ENCODE measurements at places on chromosomes 1 and 21.

GRCh38 chr21:26982767-26983166 lies 15.9 kb upstream of the ADAMTS5 start:
- DNase-seq: no peak

DNA sequence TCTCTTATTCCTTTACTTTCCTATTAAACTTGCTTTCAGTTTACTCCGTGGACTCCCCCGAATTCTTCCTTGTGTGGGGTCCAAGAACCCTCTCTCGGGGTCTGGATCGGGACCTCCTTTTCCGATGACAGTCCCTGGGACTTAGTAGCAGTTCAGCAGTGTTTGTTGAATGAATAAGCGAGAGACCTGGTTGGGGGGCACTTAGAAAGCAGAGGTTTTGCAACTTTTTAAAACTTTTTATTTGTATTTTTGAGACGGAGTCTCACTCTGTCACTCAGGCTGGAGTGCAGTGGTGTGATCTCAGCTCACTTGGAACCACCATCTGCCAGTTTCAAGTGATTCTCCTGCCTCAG lies 2.1 kb upstream of the ANKRD65 start:
- DNase-seq: no peak

DNA sequence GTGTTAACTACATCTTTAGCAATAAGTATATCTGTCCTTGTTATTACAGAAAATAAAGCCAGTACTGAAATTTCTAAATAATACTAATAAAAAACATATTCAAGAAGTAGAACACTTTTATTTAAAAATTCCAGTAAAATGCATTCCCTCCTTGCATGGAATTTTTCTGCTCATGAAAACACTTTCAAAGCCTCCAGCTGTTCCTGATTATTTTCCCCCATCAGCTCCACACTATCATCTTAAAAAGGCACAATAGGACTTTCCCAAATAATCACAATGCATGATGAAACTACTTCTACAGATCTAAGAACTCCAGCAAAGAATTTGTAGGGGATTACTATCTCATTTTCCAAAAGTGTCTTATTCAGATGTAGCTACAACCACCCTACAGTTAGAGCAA lies 162.6 kb upstream of the USP25 start:
- no peak for DNase-seq

DNA sequence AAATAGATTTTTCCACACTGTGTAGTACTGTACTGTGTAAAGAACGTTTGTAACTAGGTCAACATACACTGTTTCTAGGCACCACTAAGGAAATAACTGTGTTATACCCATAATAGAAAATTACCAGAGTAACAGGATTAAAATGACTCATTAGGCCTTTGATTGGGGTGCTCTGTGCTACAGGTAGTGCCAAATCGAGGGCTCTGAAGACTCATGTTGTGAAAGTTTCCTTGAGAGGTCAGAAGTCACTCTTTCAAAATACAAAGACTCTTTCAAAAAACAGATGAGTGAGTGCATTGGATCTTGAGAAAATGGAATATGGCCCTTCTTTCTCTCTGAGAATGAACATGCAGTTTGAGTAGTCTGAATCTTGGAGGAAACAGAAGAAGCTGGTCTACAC lies 143.0 kb downstream of the MRPL39 start:
- DNase-seq: no peak

DNA sequence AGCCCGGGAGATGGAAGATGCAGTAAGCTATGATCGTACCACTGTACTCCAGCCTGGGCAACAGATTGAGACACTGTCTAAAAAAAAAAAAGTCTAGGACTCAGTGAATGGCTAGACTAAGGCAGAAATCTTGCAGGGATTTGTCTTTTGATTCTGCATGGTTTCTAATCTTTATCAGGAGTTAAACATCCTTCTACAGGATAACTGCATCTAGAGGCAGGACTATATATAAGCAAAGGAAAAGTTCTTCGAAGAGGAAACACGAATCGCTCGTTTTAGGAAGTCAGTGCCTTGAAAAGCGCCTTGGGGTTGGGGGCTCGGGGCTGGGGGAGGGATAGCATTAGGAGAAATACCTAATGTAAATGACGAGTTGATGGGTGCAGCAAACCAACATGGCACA lies 602 bp upstream of the UFC1 start:
- DNase-seq: no peak

- no peak for DNase-seq
These were observed 4.7 kb downstream of the CFAP410 start for GRCh38 chr21:44334329-44335030.

- DNase-seq: no peak
These were observed 66.5 kb downstream of the PLXNA2 start for GRCh38 chr1:208177656-208178055.

GRCh38 chr1:89037186-89037585 lies 14.5 kb upstream of the GBP3 start:
- DNase-seq: no peak

- no peak for DNase-seq
These were observed 18.9 kb upstream of the BATF3 start for GRCh38 chr1:212718499-212718898.

- DNase-seq: no peak
These were observed 7.0 kb upstream of the CDK11B start for GRCh38 chr1:1665815-1666251.

GRCh38 chr1:63789856-63790605 lies 16.2 kb downstream of the ROR1 start:
- no peak for DNase-seq

GRCh38 chr1:114323959-114324661 lies 170.4 kb upstream of the SYT6 start:
- no peak for DNase-seq

GRCh38 chr1:148328884-148329283 lies 154.2 kb downstream of the PPIAL4G start:
- DNase-seq: no peak

- DNase-seq: no peak
These were observed 11.1 kb upstream of the DDOST start for GRCh38 chr1:20672265-20672632.

DNA sequence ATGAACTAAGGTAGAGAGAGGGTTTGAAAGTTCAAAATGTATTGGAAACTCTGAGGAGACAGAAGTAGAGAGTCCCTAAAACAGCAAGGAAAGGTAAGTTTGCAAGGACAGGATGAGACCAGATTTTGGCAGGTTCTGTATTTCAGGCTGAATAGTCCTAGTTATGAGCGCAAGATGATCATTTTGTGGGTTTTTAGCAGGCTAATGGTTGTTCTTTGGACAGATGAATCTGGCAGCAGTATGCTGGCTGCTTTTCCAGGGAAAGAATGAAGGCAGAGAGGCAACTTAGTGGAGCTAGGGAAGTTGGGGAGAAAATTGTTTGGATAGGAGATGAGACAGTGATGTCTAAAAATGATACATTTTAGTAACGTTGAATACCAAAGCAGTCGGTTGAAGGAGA lies 243.5 kb upstream of the NRIP1 start:
- no peak for DNase-seq

GRCh38 chr1:177286396-177286795 lies 115.6 kb downstream of the BRINP2 start:
- no peak for DNase-seq

DNA sequence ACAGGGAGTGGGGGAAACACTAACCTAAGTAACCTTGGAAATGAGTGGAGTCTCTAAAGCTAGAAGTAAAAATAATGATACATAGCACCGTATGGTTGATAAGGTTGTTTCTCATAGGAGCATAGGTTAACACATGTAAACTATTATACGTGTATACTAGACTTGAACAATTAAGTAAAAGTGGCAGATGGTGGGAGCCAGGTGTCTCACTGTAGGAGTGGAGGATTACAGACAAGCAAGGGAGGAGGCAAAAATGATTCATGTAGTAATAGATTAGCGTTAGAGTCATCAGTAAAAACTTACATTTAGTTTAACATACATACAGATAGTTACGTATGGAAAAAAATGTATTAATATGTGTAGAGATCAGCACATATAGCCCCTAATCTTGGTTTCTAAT lies 138.4 kb upstream of the DSCAM start:
- DNase-seq: no peak

DNA sequence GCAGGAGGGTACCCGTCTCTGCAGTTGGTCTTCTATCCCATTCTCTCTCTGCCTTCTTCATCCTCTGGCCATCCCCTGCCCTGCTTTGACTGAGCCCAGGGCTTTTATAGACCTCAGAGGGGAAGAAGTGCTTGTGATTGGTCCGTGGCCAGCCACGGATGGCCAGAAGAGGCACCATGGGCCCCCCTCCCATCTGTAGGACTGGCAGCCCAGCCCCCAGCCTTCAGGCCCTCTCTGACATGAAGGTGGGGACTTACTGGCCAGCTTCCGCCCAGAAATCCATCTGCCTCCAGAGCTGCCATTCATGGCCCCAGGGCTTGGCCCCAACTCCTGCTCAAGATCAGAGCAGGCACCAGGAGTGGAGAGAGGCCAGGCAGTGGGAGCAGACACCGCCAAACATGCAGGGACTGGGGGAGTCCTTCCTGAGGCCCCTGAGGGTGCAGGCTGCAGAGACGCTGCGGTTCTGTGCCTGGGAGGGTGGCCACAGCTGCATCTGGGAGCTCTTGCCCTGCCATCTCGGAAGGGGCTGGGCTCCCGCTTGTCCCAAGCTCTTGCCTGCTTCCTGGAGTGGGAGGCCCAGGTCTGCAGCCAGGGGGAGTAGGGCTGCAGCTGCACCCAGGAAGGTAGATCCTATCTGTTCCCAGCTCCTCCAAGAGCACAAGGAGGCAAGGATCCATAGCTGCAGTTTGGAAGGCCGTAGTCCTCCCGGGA lies 698.6 kb upstream of the B3GALT2 start:
- no peak for DNase-seq

DNA sequence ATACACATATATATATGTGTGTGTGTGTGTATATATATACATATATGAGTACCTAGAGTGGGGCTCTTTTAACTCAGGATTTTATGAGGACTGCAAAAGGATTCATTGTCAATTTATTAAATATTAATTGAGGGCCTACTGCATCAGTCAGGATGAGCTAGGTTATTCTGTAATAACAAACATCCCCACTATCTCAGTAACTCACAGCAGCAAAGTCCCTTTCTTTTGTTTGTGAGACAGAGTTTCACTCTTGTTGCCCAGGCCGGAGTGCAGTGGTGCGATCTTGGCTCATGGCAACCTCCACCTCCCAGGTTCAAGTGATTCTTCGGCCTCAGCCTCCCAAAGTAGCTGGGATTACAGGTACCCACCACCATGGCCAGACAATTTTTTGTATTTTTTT lies 63.8 kb upstream of the FAM20B start:
- DNase-seq: no peak

- DNase-seq: no peak
These were observed 42.9 kb upstream of the MPZL1 start for GRCh38 chr1:167678838-167679237.

GRCh38 chr1:108901106-108901505 lies 24.3 kb downstream of the GPSM2 start:
- no peak for DNase-seq

DNA sequence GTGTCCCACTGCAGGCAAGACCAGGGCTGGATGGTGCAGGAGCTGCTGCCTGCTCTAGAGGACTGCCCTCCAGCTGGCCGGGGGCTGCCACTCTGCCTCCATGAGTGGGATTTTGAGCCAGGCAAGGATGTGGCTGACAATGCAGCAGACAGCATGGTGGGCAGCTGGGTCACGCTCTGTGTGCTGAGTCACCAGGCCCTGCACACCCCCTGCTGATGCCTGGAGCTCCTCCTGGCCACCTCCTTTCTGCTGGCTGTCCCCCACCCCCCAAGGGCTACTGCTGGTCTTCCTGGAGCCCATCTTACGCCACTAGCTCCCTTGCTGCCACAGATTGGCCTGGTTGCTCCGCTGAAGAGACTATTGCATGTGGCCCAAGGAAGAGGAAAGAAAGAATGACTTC lies 3.9 kb upstream of the ZSCAN20 start:
- no peak for DNase-seq

GRCh38 chr1:203078478-203078877 lies 7.3 kb downstream of the MYOG start:
- no peak for DNase-seq

GRCh38 chr1:164760569-164760968 lies 201.6 kb downstream of the PBX1 start:
- no peak for DNase-seq

DNA sequence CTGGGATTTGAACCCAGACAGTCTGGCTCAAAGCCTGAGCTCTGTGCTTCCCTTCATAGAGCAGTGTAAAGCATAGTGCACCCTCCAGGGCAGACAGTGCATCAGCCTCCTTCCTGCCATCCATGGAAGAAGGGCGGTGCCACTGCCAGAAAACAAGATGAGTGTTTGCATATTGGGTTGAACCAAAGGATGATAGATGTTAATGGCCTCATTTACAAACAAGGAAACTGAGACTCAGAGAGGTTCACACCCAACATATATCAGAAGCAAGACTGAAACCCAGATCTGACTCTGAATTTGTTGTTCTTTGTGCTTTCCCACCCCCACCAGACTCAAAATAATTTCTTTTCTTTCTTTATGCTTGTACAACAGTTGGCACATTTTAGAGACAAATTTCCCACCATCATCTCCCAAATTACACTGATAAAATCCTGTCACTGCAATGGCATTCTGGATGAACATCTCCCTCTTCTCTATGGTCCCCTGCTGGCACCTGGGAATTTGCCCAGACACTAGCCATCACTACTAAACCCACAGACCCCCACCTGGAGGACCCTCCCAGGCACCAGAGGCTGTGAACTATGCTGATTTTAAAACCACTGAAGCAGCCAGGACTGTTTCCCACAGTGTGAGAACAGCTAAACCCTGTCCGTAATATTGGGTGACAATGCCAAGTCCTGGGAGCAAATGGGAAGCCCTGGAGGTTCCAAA lies 45.4 kb upstream of the MPZL1 start:
- DNase-seq: no peak

DNA sequence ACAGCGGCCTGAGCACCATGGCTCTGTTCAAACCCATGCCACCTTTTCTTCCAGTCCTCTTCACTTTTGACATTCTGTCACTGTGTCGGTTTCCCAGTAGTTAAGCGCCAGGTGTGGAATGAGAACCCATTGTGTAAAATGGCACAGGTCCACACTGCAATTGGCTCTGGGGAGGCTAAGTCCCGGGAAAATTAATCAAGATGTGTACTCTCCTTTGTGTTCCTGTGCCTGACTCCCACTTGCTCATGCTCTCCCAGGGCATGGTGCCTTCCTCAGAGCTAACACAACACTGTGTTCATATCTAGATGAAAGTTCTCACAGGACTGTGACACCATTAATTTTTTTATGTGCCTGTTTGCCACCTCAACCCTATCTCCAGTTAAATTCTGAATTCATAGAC lies 59.0 kb upstream of the BTG3 start:
- no peak for DNase-seq

DNA sequence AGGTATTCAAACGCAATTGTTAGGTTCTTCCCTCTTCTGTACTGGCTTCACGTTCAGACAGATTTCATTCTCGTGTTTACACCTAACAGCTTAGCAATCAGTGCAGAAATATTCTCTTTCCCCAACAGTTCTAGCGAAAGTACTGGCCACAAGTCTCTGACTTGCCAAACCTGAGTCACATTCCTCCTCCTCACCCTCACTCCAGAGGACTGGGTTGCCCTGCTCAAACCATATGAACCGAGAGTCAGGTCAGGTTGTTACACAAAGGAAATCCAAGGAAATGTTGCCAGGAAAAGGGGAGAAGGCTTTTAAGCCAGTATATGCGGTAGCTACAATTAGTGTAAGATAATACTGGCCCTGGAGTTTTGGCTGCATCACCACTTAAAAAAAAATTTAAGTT lies 282.5 kb downstream of the RGS7 start:
- DNase-seq: no peak
